ENCODE measurements at places on chromosomes 11 and 22. TPM values are rescaled to one million over a fixed set of nuclear protein-coding genes. Genes with fewer than 3 reads are reported as not detected.

DNA sequence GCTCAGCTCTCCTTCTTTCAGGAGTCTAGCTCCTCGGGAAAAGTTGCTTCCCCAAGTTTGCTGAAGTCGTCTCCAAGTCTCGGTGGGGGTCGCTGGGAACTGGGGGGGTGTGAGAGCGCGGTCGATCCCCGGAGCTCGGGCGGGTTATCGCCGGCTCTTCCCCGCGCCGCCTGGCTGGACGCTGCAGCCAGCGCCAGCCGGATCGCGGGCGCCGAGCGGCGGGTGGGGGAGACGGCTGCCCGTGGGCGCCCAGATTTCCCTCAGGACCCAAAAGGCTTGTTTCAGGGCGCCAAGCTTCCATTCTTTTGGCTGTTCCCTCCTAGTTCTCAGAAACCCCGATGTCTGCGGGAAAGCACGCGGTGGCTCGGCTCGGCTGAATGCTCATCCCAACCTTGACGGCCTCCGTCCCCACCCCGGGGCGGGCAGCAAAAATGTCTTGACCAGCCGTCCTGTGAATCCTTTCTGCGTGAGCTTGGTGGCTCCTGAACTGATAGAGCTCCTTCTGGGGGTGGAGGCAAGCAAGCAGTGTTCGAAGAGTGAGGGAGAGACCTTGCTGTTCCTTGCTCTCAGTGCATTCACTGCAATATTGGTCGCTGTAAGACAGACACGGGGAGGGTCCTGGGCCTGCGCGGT is 1.7 kb downstream of the ZBTB16 start:
- no peak for DNase-seq

The PGA5 gene
- not detected for total RNA-seq

DNA sequence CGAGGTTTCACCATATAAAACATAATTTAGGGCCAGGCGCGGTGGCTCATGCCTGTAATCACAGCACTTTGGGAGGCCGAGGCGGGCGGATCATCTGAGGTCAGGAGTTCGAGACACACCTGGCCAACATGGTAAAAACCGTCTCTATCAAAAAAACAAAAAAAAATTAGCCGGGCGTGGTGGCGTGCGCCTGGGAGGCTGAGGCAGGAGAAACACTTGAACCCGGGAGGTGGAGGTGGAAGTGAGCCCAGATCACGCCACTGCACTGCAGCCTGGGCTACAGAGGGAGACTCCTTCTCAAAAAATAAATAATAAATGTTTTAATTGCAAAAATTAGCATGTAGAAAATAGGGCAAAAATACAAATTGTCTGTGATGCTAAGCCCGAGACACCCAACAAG is 993 bp upstream of the SFI1 start:
- no peak for DNase-seq

DNA sequence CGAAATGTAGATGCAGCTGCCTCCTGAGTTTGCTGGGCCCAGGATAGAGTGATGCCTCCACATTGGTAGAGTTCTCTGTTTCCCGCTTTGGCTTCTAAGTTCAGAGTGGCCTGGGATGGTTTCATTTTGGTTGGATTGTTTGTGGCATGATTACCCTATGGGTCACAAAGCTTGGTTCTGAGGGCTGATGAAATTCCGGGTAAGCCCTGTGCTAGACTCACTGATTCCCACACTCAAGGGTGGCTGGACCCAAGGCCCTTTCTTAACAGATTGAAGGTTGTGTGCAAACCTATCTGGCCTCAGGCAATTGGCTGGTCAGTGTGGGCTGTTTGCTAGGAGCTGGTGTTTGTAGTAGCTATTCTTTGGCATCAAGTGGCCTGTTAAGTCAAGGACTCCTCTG is 158.4 kb downstream of the MYO18B start:
- no peak for DNase-seq

The EP300 gene
- 66.9 TPM for total RNA-seq

The RASSF10 gene
- 2.0 TPM for total RNA-seq

The MMP7 gene
- total RNA-seq, result 23.0 TPM

- no peak for DNase-seq
Observed at GRCh38 chr22:47919001-47919441, 1156.6 kb downstream of the TBC1D22A start.

DNA sequence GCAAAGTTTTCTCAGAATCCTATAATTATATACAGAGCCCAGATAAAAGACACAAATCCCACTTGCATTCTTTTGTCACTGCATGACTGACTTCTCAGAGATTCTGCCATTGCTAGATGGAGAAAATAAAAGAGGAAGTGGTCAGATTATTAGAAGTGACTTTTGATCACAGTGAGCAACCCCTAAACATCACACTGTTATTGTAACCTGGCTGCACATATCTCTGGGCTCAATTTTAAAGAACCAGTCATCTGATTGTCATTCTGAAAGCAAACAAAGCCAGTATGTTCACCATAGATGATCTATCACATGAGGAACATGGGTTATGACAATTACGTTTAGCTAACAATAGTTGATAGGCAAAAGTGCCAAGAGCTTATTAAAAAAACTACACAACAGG is 47.8 kb downstream of the COPB1 start:
- DNase-seq, result no peak

DNA sequence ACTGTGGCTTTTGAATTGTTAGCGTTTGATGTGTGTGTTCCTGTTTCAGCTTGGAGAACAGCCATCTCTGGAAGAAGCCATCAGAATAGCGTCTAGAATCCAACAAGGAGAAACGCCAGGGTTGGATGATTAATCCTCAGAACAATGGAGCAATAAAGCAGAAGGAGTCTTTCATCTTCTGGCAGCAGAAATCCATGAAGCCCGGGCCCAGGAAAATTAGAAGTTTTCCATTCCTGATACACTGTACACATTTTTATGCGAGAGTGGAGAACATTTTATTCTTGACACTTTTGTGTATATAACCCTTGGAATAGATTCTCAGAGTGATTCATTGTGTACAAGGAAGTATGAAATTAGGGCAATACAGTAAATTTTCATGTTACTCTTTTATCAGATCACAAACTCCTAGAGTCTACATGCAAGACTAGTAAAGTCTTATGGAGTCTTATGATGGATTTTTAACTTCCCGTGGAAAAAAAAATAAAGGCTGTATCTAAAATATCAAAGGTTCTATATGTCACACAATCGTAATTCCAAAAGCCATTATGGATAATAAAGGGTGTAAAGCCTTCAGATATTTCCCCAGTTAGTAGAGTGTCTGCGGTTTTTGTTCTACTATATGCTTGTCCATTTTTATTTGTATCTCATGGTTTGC is 45.9 kb upstream of the WEE1 start:
- DNase-seq, result no peak

The ALDH3B1 gene
- total RNA-seq, result 185 TPM

DNA sequence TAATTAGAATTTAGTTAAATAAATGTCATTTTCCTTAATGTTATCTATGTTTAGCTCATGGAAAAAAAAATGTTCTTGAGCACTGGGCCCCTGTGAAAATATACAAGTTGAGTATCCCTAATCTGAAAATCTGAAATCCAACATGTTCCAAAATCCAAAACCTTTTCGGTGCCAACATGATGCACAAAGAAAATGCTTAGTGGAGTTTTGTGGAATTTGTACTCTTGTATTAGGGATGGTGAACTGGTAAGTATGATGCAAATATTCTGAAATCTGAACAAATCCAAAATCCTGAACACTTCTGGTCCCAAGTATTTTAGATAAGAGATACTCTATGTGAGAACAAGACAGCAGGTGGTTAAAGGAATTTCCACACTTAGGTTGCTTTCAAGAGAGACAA is 44.5 kb downstream of the TCP11L1 start:
- DNase-seq, result no peak

DNA sequence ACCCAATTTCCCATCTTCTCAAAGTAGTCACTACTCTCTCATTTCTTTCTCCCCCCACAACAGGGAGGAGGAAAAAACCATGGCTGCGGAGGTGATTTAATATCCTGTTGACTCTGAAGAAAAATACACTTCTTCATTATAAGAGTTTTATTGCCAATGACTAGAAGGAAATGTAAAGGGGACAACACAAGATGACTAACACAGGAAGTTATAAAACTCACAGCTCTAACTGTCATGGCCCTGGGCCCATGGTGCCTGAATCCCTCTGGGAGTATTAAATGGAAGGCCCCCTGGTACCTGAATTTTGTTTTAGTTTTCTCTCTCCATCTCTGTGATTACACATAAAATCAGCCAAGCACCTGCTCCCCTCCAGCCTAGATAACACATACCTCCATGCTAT is 352.8 kb upstream of the FAT3 start:
- no peak for DNase-seq

DNA sequence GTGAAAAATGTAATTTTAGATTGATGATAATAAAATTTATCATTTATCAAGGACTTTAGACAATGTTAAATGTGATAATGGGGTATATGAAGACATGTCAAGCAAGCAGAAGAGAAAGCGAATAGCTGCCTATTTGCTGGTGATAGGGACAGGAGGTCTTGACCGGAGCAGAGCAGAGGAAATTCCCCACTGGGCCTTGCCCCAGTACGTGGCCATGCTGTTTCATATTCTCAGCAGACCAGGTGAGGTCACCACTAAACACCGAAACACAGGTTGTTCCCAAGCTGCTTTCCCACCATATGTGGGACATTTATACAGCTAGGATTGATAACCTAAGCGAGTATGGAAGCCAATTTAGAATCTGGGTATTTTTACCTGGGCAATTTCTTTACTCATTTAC is 1629.6 kb downstream of the FAM181B start:
- no peak for DNase-seq

GRCh38 chr22:28316014-28316413 is 363.6 kb downstream of the TTC28 start:
- DNase-seq, result no peak

The CHADL gene
- total RNA-seq, result 5.8 TPM

The INPP5J gene
- total RNA-seq, result 3.0 TPM

DNA sequence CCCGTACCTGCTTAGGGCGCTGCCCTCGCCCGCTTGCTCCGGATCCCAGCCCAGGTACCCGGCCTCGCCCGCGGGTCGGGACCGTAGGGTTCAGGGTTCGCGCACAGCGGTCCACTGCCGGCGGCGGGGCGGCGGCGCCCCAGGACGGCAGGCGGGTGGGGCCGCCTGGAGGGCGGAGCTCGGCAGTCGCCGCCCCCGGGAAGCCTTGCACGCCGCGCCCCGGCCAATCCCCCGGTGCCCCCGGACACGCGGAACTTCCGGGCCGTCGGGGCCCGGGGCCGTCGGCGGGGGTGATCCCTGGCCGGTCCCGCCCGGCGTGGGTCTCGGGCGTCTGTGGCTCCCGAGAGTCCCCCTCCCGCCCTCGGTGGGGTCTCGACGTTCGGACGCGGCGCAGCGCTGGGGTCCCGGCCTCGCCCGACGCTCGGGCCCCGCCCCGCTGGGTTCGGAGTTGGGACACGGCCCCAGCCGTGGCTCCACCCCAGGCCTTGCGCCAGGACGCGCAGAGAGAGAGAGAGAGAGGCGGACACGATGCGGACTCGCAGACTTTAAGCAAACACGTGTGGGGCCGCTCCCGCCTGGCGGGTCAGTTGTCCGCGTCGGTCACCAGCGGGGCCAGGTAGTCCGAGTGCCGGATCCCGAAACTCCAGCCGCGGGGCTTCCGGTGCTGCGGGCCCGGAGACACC is at the start of gene TYMP:
Gene TYMP, minus strand, starts transcription at position 116 of the 683 bp plus-strand sequence. CDS start 303 bp downstream, outside the sequence.
- DNase-seq, result peak; percentile 97

DNA sequence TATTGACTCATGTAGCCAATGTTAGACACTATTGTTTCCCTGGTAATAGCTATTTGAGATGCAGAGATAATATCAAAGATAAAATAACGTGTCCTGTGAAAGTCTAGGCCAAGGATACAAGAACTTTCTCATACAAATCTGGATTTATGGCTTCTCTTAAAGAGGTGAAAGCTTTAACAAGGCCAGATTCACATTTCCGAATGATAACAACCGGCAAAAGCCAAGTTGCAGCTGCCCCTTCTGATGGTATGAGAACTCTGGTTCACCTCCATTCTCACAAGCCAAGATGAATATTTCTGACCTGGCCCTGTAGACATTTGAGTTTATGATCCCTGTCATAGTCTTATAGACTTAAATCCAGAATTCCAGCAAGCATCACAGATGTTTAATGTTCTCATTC is 230.4 kb upstream of the ZC3H12C start:
- no peak for DNase-seq

DNA sequence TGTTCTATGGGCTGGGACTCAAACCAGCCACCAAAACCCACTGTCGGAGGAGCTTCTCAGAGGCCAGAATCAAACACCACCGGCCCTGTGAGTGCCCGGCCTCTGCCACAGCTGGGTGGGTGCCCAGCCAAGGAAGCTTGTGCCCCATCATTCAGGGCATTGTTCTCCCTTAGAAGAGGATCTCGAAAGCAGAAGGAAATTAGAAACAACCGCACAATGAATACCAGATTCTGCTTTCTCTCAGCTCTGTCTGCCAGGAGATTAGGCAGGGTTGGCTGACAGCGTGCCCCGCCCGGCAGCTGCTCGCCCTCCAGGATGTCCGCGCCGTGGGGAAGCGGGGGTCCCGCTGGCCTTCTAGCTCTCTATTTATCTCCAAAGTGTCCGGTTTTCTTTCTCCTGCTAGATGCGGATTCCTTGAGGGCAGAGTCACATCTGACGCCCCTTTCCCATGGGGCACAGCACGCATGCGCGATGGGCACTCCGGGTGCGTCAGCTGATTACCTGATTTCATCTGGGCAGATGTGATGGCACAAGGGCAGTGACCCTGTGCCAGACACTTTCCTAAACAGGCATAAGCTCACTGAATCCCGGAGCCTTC is 25.5 kb downstream of the SCGB1A1 start:
- peak; percentile 88 for DNase-seq

The THOC5 gene
- total RNA-seq, result 62.4 TPM

GRCh38 chr11:74540270-74540669 is 46.7 kb upstream of the LIPT2 start:
- no peak for DNase-seq

The PHF21B gene
- total RNA-seq, result 0.24 TPM

The GLYATL2 gene
- total RNA-seq, result not detected

DNA sequence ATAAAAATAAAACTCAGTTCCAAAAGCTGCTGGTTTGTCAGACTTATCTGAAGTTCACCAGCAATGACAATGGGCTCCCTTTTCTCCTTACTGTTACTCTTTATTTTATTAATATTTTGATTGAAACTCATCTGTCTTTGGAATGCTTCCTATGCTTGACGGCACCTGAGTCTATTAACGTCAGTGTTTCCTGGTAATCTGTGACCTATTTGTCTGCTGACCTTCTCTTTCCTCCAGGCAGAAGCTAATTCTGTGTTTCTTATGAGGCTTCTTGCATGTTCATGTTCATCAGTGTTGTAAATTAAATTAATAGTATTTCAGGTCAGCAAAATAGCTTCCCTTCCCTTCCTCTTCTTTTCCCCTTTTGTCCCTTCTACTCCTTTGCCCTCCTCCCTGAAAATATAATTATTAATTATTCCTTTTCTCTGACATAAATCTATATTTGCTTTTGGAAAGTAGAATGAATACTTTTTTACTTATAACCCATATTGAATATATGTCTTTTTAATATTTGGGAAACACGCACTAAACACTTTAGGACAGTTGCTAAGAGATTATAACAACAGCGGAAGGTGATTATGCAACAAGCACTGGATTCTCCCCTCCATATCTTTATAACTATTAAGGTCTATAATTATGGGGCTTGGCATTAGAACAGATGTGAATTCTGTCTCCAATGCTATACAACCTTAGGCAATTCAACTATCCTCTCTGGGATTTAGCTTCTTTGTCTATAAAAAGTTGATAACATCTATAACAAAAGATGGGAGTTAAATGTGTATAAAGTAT is 32.1 kb upstream of the PCF11 start:
- no peak for DNase-seq
